ENCODE measurements at places on chromosomes 16 and 17. TPM values are rescaled to one million over a fixed set of nuclear protein-coding genes. Genes with fewer than 3 reads are reported as not detected.

GRCh38 chr16:17798716-17799115, 328.0 kb upstream of the XYLT1 start:
- no peaks in the 10 kb centered on the region for H3K36me3 ChIP-seq
- no peaks in the 10 kb centered on the region for H3K27me3 ChIP-seq
- no peak overlapping the region for H3K4me3 ChIP-seq
- H3K27ac ChIP-seq = no peak overlapping the region

GRCh38 chr16:11582157-11582814, 4.4 kb downstream of the LITAF start:
- no peaks in the 10 kb centered on the region for H3K27me3 ChIP-seq
- peak overlapping the region; percentile 71 for H3K4me3 ChIP-seq
- no peak for DNase-seq
- peak overlapping the region; percentile 92 for H3K27ac ChIP-seq

- no peaks in the 10 kb centered on the region for H3K36me3 ChIP-seq
- H3K4me1 ChIP-seq = no peaks in the 10 kb centered on the region
- H3K4me3 ChIP-seq = no peak overlapping the region
- no peak for DNase-seq
- peaks cover 6% of the 10 kb centered on the region for H3K27me3 ChIP-seq
Measured at GRCh38 chr17:1754430-1755112, 7.3 kb upstream of the SERPINF1 start.

DNA sequence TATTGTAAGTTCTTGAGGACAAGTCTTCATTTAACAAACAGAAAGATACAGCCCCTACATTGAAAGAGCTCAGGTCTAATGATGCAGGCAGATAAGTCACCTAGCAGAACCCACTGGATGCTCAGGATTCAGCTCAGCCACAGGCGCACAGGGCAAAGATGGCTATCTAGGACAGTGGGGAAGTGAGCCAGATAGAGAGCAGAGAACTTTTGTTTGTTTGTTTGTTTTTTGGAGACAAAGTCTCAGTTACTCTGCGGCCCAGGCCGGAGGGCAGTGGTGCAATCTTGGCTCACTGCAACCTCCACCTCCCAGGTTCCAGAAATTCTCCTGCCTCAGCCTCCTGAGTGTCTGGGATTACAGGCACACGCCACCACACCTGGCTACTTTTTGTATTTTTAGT, 20.4 kb downstream of the METTL2A start:
- no peak for DNase-seq
- H3K4me1 ChIP-seq = no peaks in the 10 kb centered on the region
- no peaks in the 10 kb centered on the region for H3K27me3 ChIP-seq

DNA sequence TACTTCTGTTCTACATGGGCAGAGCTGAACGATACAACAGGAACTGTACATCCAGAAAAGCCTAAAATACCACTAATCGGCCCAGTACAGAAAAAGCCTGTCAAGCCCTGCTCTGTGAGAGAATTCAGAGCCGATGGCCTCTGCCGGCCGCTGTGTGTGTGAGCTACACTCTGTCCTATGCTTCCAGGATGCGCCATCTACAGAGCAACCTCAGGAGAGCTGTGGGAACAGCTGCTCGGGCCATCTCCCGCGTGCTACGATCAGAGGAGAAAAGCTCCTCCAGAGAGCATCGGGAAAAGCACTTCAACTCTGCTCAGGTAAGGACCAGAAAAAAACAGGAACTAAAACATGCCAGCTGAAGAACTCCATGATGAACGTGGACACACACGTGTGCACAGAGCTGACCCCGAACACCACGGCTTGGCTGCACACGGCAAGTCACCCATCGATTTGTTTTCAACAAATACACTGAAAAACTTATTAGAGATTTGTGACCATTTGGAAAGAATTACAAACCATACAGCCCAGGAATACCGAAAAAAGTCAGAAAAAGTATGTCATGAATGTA, 115.9 kb downstream of the ANKRD11 start:
- no peaks in the 10 kb centered on the region for H3K27me3 ChIP-seq
- H3K4me1 ChIP-seq = peaks cover 23% of the 10 kb centered on the region
- no peak overlapping the region for H3K4me3 ChIP-seq
- H3K27ac ChIP-seq = no peak overlapping the region
- peaks cover 21% of the 10 kb centered on the region for H3K36me3 ChIP-seq

DNA sequence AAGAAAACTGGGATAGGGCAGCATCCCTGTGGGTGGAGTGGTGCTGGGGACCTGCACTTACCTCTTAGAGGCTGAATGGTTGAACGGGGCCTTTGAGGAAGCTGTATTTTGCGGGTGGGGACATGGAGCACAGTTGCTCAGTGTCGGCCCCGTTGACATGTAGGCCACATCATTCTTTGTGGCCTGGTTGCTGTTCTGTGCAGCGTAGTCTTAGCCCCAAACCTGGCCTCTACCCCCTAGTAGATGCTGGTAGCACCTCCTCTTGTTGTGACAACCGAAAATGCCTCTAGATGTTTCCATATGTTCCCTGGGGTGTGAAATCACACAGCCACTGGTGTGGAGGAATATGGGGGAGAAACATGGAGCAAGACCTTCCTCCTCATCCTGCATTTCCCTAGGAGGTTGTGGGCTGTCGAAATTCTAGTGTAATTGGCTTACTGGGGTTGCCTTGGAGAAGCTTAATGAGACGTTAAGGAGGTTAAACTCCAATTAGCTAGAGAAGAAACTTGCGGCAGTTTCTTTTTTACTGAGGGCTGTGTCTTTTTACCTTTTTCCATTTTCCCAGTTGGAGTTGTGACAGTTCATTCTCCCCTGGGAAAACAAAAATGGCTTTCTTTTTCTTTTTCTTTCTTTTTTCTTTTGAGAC, 9.4 kb downstream of the ABCC1 start:
- peak overlapping the region; percentile 8 for H3K4me3 ChIP-seq
- peaks cover 70% of the 10 kb centered on the region for H3K36me3 ChIP-seq
- DNase-seq = no peak
- peak overlapping the region; percentile 98 for H3K27ac ChIP-seq
- peaks cover 74% of the 10 kb centered on the region for H3K4me1 ChIP-seq
- no peaks in the 10 kb centered on the region for H3K27me3 ChIP-seq

GRCh38 chr17:40937384-40937819, at the start of gene KRT23:
TSS of gene KRT23 (minus strand) at chr17:40937646. CDS start at chr17:40936603, 1,043 bp downstream.
- peaks cover 16% of the 10 kb centered on the region for H3K27me3 ChIP-seq
- H3K27ac ChIP-seq = no peak within 1 kb of the TSS
- no peaks in the 10 kb centered on the region for H3K36me3 ChIP-seq
- DNase-seq = no peak
- no peak within 1 kb of the TSS for H3K4me3 ChIP-seq

GRCh38 chr16:30551781-30552180, 6.4 kb downstream of the ZNF764 start:
- peaks cover 36% of the 10 kb centered on the region for H3K36me3 ChIP-seq
- peak overlapping the region; percentile 58 for H3K4me3 ChIP-seq
- H3K27ac ChIP-seq = peak overlapping the region; percentile 95
- peak; percentile 77 for DNase-seq

GRCh38 chr16:89338863-89339262, 121.4 kb downstream of the ZNF778 start:
- peaks cover 33% of the 10 kb centered on the region for H3K4me1 ChIP-seq
- no peak overlapping the region for H3K4me3 ChIP-seq

DNA sequence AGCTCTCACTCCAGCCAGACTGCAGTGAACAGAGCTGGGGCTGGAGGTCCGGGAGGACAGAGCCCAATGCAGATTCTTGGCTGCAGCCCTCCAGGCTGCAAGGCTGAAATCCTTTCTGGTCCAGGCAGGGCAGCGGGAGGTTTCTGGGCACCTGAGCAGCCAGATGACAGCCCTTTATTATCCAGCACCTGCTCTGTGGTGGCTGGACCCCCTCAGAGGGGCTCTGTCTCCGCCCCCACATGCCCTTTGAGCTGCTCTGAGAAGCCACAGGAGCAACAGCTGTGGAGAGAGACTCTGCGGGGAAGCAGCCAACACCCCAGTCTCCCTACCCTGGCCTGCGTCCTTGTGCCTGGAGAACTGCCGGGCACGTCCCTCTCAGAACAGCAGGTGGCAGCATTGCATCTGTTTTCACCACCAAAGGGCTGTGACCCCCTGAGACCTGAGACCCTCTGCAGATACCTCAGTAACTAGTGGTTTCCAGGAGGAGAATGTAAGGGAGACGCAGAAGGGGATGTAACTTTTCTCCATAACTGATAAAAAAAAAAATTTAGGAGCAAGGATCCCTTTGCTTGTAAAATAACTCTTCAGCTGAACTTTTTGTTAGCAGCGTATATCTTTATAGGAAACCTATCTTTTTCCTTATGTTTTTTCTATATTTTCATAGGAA, 3.7 kb upstream of the CNP start:
- H3K4me1 ChIP-seq = peaks cover 19% of the 10 kb centered on the region
- H3K27me3 ChIP-seq = peaks cover 2% of the 10 kb centered on the region
- H3K36me3 ChIP-seq = peaks cover 5% of the 10 kb centered on the region
- DNase-seq = peak; percentile 63

GRCh38 chr17:27199948-27200347, 94.0 kb upstream of the WSB1 start:
- H3K4me3 ChIP-seq = no peak overlapping the region

DNA sequence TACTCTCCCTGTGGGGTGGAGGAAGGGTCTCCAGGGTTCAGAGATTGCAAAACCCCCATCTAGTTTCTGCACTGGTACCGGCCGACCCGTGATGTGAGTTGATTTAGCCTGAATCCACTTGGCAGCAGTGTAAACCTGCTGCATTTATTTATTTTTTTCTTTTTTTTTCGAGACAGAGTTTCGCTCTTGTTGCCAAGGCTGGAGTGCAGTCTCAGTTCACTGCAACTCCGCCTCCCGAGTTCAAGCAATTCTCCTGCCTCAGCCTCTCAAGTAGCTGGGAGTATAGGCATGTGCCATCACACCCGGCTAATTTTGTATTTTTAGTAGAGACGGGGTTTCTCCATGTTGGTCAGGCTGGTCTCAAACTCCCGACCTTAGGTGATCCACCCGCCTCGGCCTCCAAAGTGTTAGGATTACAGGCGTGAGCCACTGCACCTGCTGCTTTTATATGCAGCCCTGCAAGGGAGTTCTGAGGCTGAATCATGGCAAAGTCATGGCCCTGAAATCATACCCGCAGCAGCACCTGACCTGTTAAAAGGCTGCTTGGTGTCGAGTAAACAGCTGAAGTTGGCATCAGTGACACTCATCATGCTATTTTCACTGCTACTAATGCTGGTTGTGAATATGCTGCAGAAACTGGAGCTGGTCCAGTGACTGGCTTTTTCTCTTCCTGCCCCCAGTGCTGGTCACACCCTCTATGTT, 21.4 kb downstream of the DEXI start:
- no peaks in the 10 kb centered on the region for H3K27me3 ChIP-seq
- H3K4me1 ChIP-seq = peaks cover 14% of the 10 kb centered on the region
- no peak for DNase-seq
- no peak overlapping the region for H3K4me3 ChIP-seq
- H3K36me3 ChIP-seq = peaks cover 26% of the 10 kb centered on the region

DNA sequence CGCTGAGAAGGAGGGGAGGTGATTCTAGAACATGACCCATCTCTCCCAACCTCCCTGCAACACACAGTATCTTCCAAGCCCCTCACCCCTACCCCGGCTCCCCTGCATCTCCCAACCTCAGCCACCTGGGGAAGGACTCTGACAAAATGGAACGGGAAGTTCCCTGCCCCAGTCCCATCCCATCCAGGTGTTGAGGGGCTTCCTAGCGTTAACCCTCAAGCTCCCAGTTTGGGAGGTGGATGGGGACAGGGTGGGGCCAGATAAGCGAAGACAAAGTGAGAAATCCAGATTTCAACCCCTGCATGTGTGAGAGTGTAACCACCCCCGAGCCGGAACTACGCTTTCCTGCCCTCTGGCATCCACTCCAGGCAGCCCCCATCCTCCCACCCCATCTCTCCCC, 1.8 kb downstream of the ZSCAN10 start:
- peaks cover 33% of the 10 kb centered on the region for H3K4me1 ChIP-seq
- no peak for DNase-seq

GRCh38 chr17:72730077-72730476, 362.4 kb downstream of the SLC39A11 start:
- H3K27me3 ChIP-seq = no peaks in the 10 kb centered on the region
- peaks cover 30% of the 10 kb centered on the region for H3K4me1 ChIP-seq
- no peak overlapping the region for H3K4me3 ChIP-seq
- no peaks in the 10 kb centered on the region for H3K36me3 ChIP-seq
- no peak overlapping the region for H3K27ac ChIP-seq

- H3K4me1 ChIP-seq = no peaks in the 10 kb centered on the region
- DNase-seq = peak; percentile 19
- H3K27ac ChIP-seq = no peak overlapping the region
- H3K36me3 ChIP-seq = peaks cover 15% of the 10 kb centered on the region
Measured at GRCh38 chr16:69930117-69930776, 20.9 kb upstream of the CLEC18A start.

GRCh38 chr17:73470316-73470826, 158.6 kb upstream of the CDC42EP4 start:
- H3K36me3 ChIP-seq = no peaks in the 10 kb centered on the region
- no peak overlapping the region for H3K4me3 ChIP-seq
- DNase-seq = no peak
- H3K4me1 ChIP-seq = no peaks in the 10 kb centered on the region
- no peak overlapping the region for H3K27ac ChIP-seq

DNA sequence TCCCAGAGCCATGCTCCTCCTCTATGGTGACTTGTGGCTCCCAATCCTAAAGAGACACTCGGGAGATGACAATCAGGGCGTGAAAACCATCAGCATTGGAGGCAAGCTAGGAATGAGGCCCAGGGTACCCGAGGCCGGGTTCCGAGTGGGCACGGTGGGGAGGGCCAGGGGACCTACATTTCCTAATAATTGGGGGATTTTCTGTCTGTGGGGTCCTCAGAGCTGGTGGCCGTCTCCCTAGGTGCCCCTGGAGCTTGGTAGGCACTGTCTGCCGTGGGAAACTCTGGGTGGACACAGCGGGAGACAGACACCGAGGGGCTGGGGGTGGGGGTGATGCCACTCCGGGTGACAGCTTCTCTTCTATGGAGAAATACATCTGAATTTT, 312.5 kb upstream of the TNRC6C start:
- peak overlapping the region; percentile 60 for H3K4me3 ChIP-seq
- H3K27me3 ChIP-seq = no peaks in the 10 kb centered on the region
- H3K36me3 ChIP-seq = peaks cover 16% of the 10 kb centered on the region
- DNase-seq = no peak
- H3K4me1 ChIP-seq = peaks cover 50% of the 10 kb centered on the region

The RNF167 gene
- 112 TPM for total RNA-seq

The CMTM1 gene
- 9.1 TPM for total RNA-seq

The SHCBP1 gene
- total RNA-seq = 45.6 TPM

The BRIP1 gene
- total RNA-seq = 16.4 TPM

The CASKIN1 gene
- 1.0 TPM for total RNA-seq

The WBP2 gene
- total RNA-seq = 80.7 TPM

The PRM2 gene
- not detected for total RNA-seq

The TBC1D26 gene
- 0.23 TPM for total RNA-seq

The RPTOR gene
- 59.9 TPM for total RNA-seq

The NACA2 gene
- not detected for total RNA-seq

Measured in activated T-helper 2 cell treated with anti-CD3 and anti-CD28 coated beads, Interferon-gamma antibody, Interleukin-2, Interleukin-4, amounts not matched to agents 10 μg/mL and 5 μg/mL and 100 μg/mL, durations not matched to agents 14 hours and 24 hours and 36 hours (primary cell).